ENCODE measurements at places on chromosomes 6 and 20.

DNA sequence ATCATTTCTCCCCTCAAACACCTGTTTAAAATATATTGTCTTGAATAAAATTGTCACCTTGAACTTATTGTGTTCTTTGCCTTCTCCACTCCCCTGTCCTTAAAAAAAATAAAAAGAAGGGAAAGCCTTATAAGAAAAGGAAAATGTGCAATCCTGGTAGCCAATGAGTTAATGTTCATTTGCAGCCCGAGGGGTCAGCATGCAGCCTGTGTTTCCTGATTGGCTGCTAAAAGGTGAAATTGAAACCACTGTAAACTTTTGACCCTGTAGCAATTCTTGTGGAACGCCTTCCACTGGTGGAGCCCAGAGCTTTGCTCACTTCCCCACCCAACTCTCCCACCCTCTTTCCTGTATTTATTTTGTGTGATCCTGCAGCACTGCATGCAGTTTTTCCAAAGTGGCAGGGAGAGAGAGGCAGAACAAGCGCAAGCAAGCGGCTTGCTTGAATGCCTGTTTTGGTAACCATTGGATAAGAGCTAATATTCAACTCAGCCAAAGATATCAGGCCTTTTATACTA, 74.9 kb downstream of the NCOA3 start:
- DNase-seq: no peak

- DNase-seq: no peak
These were observed 31.9 kb upstream of the NFATC2 start for GRCh38 chr20:51574248-51575033.

DNA sequence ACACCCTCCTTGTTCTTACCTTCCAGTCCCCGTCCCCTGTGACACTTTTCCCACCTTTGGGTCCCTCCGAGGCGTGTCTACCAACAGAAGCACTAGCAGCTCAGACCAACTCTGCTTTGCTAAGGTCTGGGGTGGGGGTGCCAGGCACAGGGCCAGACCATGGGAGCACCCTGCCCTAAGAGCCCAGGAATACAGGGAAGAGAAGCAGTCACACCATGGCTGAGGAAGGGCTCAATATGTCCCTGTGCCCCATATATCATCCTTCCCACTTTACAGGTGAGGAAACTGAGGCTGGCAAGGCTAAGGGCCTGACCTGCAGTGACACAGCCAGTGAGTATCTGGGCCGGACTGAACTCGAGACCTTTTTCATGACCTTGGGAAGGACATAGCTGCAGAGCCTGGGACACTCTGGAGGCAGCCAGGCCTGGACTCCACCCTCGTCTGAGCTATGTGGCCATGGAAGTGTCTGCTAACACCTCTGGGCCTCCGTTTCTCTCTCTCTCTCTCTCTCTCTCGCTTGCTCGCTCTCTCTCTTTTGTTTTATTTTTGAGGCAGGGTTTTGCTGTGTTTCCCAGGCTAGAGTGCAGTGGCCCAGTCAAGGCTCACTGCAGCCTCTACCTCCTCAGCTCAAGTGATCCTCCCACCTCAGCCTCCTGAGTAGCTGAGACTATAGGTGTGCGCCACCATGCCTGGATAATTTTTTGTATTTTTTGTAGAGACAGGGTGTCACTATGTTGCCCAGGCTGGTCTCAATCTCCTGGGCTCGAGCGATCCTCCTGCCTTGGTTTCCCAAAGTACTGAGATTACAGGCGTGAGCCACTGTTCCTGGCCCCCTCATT, 156.7 kb downstream of the GRM4 start:
- no peak for DNase-seq

- DNase-seq: no peak
These were observed 43.6 kb downstream of the SOBP start for GRCh38 chr6:107533415-107534059.

GRCh38 chr20:53032478-53032932, 60.3 kb downstream of the TSHZ2 start:
- DNase-seq: no peak

DNA sequence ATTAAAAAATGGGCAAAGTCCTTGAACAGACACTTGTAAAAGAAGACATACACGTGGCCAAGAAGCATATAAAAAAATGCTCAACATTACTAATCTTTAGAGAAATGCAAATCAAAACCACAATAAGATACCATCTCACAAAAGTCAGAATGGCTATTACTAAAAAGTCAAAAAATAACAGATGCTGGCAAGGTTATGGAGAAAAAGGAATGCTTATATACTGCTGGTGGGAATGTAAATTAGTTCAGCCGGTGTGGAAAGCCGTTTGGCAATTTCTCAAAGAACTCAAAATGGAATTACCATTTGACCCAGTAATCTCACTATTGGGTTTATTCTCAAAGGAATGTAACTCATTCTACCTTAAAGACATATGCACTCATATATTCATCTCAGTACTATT, 166.6 kb downstream of the KHDC1L start:
- no peak for DNase-seq

DNA sequence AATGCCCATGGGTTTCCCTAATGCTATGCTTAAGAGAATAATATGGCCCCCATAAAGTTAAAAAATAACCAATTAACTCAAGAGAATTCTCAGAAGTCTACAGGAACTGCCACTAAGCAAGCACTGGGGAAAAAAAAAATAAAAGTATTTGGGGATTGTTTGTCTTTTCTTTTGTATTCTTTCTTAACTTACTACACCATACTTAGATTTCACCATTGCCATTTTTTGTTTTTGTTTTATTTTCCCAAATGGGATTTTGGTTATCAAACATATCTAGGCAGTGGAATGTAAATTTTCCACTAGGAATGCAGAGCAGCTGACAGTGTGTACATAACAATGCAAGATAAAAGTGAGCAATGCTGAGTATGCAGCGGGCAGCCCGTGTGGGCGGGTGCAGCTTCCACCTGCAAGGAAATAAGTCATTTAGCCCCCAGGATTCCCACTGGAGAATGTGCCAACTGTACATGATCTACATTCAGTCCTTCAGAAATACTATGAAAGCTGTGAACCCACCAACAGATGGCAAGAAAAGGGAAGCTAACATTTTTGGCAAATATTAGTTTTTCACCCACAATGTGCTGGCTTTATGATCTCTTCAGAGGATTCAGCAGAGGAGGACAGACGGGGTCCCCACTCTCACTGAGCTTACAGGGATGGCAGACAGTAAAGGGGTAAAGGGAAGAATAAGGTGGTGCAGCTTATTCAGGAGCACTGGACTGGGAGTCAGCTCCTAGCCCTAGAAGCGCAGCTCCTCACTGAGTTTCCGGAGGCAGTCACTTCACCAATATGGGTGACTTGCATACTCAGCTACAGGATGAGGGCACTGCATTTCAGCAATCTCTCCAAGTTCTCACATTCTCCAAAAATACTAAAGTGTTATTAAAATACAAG, 44.4 kb downstream of the DCDC2 start:
- DNase-seq: no peak

DNA sequence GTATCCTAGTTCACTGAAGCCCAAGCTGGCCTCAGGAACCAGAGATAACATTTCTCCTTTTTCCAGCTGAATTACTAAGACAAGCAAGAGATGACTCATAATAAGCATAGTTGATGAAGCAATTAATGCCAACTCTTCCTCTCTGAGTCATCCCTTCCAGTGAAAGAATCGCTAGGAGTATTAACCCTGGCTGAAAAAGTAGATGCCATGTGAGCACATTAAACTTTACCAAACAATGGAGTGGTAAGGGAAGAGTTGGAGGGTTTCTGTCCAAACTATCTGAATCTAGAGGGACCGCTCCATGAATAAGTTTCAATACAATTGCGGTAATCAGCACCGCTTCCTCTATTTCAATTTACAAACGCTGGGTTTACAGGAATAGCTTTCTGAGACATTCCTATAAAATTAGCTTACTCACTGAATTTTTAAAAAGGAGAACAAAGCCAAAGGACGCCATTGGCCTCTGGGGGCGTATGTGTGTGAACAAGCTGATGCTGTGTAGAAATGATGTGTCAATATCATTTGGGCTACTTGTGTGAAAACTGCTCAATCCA, 48.3 kb downstream of the ATXN1 start:
- DNase-seq: peak; percentile 51

- DNase-seq: peak; percentile 25
These were observed 87.7 kb downstream of the HIVEP2 start for GRCh38 chr6:142857233-142857761.

- DNase-seq: peak; percentile 74
These were observed at the start of gene MRPS18A for GRCh38 chr6:43687437-43688347. Gene MRPS18A (minus strand): TSS chr6:43687791. CDS start chr6:43687779, 12 bp downstream.

GRCh38 chr20:35174458-35175216, 2.8 kb downstream of the PROCR start:
- no peak for DNase-seq

DNA sequence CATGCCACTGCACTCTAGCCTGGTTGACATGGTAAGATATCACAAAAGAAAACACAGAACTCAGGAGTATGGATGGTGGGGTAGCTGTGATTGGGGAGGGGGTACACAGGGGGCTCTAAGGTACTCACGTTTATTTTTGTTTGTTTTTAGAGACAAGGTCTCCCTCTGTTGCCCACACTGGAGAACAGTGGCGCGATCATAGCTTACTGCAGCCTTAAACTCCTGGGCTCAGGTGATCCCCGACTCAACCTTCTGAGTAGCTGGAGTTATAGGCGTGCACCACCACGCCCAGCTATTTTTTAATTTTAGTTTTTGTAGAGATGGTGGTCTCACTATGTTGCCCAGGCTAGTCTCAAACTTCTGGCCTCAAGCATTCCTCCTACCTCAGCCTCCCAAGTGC, 29.3 kb downstream of the BCL2L1 start:
- no peak for DNase-seq

DNA sequence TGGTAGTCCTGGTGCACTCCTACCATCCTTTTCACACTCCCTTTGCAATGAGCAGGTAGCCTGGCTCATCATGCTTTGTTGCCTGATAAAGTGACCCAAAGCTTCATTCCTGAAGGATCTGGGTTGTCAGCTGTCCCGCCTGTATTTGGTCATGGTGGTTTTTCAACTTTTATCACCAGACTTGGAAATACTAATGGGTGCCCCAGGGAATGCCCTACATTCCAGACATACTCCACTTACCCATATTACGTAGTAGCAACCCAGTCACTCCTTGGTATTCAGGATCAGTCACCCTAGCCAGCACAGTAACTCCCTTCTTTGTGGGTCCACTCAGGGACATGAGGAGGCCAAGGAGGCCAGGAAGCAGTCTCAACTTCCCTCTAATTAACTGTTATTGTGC, 199.2 kb downstream of the MAFB start:
- DNase-seq: no peak

DNA sequence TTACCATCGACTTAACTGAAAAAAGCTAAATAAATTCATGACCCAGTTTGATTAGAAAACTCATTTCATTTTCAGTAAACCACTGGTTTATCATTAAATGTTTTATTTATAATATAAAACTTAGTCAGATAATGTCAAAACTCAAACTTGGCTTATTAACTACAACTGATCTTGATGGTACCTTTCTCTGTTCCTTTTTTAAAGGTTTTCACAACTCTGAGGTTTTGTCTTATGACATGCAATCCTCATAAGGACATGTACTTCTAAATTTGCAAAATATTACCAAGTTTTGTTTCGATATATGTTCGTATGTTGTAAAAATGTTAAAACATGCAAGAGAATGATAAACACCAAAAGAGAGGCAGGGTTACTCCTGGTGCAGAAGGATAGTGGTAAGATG, 82.5 kb upstream of the PDE10A start:
- no peak for DNase-seq

- DNase-seq: no peak
These were observed 388.7 kb downstream of the UTRN start for GRCh38 chr6:144673807-144674206.

DNA sequence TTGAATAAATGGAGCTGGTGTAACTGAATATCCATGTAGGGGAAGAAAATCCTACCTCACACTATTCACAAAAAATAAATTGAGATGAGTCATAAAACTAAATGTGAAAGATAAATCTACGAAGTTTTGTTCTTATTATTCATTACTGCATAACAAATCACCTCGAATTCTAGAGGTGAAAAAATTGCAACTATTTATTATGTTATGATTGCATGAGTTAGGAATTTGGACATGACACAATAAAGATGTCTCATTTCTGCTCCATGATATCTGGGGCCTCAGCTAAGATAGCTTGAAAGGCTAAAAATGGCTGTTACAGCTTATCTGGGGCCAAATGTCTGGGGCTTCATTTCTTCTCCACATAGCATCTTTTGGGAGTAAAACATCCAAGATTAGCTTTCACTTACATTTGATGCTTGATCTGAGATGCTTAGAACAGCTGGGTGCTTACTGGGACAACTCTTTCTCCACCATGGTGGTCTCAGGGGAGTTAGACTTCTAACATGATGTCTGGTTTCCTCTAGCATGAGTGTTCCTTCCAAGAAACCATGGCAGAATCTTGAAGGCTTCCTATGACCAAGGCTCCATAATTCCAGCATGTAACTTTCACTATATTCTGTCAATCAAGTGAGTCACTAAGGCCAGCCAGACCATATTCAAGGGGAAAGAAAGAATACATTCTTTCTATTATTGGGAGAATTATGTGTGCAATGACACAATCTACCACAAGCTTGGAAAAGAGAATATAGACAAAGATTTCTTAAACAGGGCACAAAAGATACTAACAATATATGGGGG, 30.1 kb downstream of the OR2B6 start:
- DNase-seq: no peak

GRCh38 chr6:145012039-145012662, 723.2 kb downstream of the EPM2A start:
- no peak for DNase-seq

DNA sequence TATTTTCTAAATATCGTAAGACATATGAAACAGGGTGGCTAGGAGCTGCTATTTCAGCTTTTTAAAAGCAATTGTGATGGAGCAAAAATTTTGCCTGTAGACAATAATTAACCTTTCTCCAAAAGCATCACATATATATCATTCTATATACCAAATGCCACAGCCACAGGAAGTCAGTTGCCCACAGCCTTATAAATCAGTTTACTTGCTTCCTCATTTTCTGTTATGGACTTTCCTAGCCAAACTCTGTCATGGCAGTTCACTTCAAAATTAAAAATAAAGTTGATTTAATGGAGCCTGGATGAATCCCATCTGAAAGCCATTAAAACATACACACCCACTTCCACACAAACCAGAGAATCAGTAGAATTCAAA, 93.4 kb upstream of the NHSL1 start:
- peak; percentile 33 for DNase-seq

DNA sequence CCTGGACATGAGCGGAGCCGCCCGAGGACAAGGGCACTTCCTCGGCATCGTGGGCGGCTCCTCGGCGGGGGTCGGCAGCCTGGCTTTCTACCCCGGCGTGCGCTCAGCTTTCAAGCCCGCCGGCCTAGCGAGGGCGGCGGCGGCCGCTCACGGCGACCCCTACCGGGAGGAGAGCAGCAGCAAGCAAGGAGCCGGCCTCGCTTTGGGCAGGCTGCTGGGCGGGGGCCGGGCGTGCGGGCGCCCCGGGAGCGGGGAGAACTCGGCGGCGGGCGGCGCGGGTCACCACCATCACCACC, 6.7 kb downstream of the PRDM13 start:
- DNase-seq: no peak

- DNase-seq: no peak
These were observed 73.9 kb upstream of the SOX4 start for GRCh38 chr6:21519642-21520041.

DNA sequence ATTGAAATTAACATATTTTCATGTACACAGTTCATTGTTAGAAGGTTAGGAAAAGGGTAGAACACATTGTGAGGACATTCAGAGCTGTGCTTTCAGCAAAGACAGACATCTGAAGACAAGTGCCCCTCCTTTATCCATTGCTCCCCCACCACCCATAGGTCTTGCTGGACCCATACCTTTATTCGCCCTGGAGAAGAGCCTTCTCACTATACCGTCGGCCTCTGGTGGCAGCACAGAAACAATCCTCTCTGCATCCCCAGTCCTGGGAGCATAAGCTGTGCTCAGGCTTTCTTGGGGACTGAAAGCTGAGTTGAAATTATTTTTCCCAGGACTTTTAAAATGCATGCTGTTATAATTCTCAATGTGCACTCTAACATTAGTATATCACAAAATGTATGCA, 372.3 kb downstream of the EPHA7 start:
- DNase-seq: no peak
